ENCODE measurements at places on chromosomes 13 and 19. TPM values are rescaled to one million over a fixed set of nuclear protein-coding genes. Genes with fewer than 3 reads are reported as not detected.

The LACC1 gene
- total RNA-seq, result 6.7 TPM

The FLT3LG gene
- total RNA-seq, result 3.4 TPM

The RRAS gene
- total RNA-seq, result 104 TPM

The LYL1 gene
- total RNA-seq, result 0.47 TPM

The BEST2 gene
- not detected for total RNA-seq

The PDS5B gene
- 49.0 TPM for total RNA-seq

The CGB8 gene
- 3.1 TPM for total RNA-seq

- H3K4me3 ChIP-seq, result peak overlapping the region; percentile 54
These were observed 55.0 kb upstream of the EEF1AKMT1 start for GRCh38 chr13:20828539-20829364.

DNA sequence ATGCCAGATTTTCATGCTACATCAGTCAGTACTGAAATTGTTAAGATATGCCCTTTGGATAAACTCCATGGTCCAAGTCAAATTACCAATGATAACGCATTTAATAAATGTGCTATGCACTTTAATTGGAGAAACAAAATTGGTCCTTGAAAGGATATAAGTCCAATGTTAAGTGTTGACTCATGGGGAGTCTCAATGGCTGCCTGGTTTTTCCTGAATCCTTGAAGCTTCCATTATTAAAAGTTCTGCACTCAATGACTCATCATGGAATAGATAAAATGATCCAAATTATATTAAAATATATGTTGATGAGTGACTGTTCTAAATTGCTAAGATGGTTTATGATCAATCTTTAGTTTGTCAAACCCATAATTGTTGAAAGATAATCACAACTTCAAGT lies 346.0 kb upstream of the ATXN8OS start:
- H3K27me3 ChIP-seq, result no peaks in the 10 kb centered on the region
- no peak overlapping the region for H3K27ac ChIP-seq
- H3K36me3 ChIP-seq, result no peaks in the 10 kb centered on the region
- no peaks in the 10 kb centered on the region for H3K4me1 ChIP-seq

GRCh38 chr19:45821103-45821521 lies 6.0 kb upstream of the RSPH6A start:
- peaks cover 6% of the 10 kb centered on the region for H3K4me1 ChIP-seq
- H3K36me3 ChIP-seq, result peaks cover 22% of the 10 kb centered on the region
- no peak for DNase-seq
- no peak overlapping the region for H3K27ac ChIP-seq

DNA sequence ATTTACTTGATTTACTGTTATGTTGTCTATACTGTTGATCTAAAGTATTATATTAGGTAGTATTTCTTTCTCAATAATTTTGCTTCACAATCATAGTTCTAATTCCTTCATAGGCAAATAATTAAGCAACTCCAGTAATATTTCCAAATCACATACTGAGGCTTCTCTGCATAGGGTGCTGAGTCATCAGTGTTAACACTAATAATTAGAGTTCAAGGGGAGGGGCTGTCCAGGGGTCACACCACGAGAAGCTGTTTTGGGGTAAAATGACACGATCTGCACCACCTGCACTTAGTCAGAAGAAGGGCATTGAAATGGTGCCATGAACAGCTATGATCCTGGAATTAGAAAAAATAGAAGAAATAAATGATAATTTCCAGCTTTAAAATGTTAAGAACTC lies 1230.9 kb upstream of the SLC10A2 start:
- no peaks in the 10 kb centered on the region for H3K4me1 ChIP-seq
- H3K27ac ChIP-seq, result no peak overlapping the region
- no peaks in the 10 kb centered on the region for H3K27me3 ChIP-seq

GRCh38 chr13:43766725-43767124 lies 20.0 kb downstream of the ENOX1 start:
- peaks cover 11% of the 10 kb centered on the region for H3K4me1 ChIP-seq
- H3K27me3 ChIP-seq, result peaks cover 2% of the 10 kb centered on the region
- no peak for DNase-seq
- no peak overlapping the region for H3K27ac ChIP-seq

- peaks cover 6% of the 10 kb centered on the region for H3K36me3 ChIP-seq
- H3K4me1 ChIP-seq, result peaks cover 82% of the 10 kb centered on the region
- peak overlapping the region; percentile 71 for H3K27ac ChIP-seq
These were observed 83.7 kb downstream of the STK24 start for GRCh38 chr13:98493042-98493712.

Data from chondrocyte (in vitro differentiated cells).